CD4-positive, alpha-beta T cell treated with Interleukin-4 for 1 hour (primary cell): ENCODE measurements at places on chromosomes 2 and 18.

DNA sequence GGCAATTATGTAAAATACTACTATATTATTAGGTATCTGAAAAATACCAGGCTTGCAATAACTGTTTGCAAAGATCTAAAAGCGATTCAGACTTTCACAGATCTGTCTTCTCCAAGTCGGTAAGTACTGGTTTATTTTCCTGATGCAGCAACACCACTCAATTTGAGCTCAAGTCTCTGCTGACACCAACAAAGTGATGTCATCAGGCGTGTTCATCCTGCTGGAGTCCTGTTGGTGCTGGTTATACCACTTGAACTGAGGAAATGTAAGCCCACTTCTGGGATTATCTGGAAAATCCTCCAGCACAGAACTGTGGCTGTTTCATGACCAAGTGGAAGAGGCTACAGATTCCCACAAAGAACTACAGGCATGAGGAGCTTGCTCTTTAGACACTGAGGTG is 267.6 kb downstream of the BCL2 start:
- DNase-seq, result no peak

- DNase-seq, result no peak
Measured at GRCh38 chr18:32213693-32214092, 23.9 kb downstream of the MEP1B start.

GRCh38 chr2:11314487-11314886 is 29.9 kb downstream of the ROCK2 start:
- DNase-seq, result no peak

DNA sequence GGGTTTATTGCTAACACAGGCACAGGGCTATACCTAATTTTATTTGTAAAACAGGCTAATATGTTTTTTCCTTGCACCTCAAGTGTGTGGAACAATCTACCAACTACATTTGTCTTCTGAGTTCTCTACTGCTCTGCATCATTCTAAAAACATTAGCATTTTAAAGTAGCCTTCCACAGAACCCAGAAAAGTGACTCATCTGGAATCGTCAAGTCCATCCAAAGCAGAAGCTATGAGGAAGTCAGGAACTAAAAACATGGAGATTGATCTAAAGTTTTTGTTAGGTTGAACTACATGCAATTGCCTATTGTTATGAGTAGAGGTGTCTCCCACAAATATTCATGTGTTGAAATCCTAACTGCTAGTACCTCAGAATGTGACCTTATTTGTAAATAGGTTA is 70.9 kb downstream of the SUCLG1 start:
- DNase-seq, result no peak

DNA sequence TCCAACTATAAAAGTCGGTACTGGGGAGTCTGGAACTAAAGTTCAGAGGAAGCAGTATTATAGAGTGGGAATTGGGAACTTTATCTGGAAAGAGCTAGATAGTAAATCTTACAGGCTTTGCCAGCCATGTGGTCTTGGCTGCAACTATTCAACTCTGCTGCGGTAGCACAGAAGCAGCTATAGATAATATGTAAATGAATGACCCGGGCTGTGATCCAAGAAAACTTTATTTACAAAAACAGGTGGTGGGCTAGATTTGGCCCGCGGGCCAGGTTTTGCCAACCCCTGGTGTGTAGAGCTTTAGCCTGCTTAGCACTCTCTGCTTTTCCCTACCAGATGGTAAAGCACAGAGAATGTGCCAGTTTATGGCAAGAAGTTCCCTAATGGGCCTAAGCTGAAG is 70.8 kb downstream of the TNP1 start:
- no peak for DNase-seq

DNA sequence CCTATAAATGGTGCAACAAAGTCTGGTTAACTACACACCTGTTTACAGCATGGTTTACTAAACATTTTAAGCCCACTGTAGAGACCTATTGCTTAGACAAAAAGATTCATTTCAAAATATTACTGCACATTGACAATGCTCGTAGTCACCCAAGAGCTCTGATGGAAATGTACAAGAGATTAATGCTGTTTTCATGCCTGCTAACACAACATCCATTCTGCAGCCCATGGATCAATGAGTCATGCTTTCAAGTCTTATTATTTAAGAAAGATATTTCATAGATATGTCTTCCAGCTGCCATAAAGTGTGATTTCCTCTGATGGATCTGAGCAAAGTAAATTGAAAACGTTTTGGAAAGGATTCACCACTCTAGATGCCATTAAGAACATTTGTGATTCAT is 781.1 kb downstream of the MBD2 start:
- DNase-seq, result no peak

DNA sequence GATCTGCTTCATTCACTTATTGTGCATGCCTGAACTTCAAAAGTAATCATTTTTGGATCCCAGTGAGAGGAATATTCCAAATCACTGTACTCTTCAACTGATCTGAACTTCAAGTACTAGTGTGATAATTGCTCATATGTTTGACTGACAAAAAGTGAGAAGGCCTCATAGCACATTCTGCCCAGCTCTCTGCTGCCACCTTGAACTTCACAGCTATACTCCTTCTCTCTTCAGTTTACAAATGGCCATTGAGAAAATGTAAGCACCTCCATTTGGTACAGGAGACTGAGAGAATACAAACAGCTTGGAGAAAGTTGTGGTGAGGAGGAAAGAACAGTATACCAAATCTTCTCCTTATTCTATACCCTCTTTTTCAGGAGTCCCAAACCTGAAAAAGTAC is 946.0 kb upstream of the CHAC2 start:
- no peak for DNase-seq

DNA sequence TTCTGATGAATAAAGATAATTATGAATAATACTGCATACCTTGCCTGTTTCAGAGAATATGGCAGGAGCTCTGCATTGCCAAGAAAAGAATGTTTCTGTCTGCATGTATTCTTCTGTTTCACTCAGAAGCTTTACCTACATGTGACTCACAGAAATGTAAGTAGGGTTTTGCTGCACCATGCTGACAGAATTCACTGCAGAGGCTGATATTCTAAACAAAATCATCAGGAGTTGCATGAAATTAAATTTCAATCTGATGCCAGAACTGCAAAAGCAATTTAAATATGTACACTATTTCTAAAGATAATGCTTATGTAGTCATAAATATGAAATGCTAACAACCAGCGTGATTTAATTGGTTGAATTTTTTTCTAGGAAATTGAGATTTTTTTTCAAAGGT is 332.8 kb upstream of the FSHR start:
- no peak for DNase-seq

GRCh38 chr2:103401621-103402020 is 639.8 kb downstream of the TMEM182 start:
- no peak for DNase-seq

GRCh38 chr2:54161660-54162424 is 46.4 kb downstream of the ACYP2 start:
- DNase-seq, result no peak

DNA sequence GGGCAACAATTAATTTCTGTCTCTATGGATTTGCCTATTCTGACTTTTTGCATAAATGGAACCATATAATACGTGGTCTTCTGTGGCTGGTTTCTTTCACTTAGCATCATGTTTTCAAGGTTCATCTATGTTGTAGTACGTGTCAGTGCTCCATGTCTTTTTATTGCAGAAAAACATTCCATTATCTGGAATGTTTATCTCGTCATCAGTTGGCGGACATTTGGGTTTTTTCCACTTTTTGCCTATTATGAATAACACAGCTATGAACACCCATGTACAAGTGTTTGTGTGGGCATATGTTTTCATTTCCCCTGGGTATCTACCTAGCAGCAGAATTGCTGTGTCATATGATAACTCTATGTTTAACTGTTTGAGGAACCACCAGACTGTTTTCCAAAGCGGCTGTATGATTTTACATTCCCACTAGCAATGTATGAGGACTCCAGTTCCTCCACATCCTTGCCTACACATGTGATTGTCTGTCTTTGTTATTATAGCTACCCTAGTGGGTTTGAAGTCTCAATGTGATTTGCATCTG is 49.9 kb downstream of the MYO7B start:
- DNase-seq, result no peak

DNA sequence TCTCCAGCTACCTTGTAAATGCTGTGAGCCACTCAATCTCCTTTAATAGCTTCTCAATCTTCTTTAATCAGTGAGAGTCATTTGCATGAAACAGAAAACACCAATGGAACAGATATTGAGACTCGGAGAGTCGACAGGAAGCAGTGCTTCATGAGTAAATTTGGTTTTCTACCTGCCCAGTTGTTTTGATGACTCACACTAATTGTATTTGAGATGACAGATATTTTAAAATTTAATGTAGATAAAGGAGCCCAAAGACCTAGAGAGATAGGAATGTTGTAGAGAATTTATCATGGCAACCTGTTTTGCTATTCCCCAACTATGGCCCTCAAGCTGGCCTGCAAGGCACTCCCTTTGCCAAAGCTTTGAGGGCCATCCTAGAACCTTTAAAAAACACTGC is 119.1 kb downstream of the CDC42EP3 start:
- no peak for DNase-seq

GRCh38 chr2:71129902-71130151 is 202 bp downstream of the MCEE start:
- no peak for DNase-seq

DNA sequence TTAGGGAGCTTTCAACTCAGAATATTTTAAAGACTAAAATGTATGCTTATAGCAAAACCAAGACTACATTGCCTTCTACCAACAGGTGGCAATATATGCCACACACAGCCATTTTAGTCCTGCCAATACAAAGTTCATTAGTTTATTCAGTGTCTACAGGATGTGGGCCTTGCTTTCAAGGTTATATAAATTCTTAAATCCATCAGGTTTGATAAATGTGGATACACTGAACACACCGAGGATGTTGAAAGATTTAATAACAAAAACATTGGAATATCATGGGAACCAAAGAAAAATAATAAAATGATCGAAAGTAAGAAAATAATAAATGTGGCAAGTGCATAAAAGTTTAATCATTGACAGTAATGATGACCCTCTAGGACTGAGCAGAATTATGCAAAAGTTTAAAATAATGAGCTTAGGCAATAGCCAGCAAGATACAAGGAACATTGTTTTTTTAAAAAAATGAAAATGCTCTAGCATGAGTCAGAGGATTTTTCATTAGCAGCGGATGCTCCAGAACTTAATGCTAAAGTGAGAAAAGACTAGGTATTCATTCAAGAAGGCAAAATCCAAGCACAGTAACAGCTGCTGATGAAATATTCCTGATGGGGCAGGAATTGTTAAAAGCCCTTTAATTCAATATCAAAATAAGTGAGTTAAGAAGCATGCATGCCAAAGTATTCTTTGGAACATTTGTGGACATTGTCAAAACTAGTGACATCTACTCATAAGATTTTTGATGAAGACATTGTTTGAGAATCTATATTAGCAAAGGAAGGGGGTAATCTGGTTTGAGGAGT is 14.2 kb downstream of the SCN9A start:
- DNase-seq, result no peak
